ENCODE measurements at places on chromosomes 3 and 15.

DNA sequence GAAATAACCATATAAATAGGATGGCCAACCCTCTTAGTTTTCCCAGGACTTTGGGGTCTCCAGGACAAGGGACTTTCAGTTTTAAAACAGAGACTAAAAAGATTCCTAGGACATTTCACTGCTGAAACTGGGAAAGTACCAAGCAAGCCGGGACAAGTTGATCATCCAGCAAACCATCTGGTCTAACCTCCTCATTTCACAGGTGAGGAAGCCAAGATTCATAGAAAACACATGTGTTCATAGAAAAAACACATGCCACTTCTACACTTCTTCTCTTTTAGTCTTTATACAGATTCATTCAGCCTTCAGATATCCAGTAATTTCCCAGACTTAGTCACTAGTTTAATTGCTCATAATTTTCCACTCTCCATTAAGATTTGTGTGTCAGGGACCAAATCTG is 165.6 kb upstream of the CCDC54 start:
- no peak for DNase-seq

DNA sequence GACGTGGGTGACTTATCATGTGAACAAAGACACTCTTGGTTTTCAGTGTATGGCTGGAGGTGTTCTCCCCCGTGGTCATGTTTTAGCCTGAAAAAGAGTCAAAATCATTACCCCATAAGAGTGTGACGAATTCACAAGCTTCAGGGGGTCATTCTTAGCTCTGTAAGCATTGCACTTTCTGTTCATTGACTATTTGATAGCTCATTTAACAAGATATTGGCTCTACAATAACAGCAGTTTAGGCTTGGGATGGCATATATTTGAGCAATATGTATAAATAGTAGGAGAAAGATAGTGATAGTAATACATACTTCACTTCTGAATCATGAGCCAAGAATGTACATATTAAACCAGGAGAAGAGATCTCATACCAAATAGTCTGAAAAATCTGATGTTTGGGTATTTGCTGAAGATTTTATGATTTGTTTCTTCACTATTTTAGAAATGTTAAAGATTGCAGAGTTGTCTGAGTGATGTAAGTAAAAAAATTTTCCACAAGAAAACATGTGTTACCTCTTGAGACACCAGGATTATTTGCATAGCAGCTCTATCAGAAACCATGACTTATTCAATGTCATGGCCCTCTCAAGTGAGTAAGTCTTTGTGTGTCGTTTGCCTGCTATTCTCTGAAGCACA is 996.0 kb downstream of the OTOL1 start:
- DNase-seq: no peak

DNA sequence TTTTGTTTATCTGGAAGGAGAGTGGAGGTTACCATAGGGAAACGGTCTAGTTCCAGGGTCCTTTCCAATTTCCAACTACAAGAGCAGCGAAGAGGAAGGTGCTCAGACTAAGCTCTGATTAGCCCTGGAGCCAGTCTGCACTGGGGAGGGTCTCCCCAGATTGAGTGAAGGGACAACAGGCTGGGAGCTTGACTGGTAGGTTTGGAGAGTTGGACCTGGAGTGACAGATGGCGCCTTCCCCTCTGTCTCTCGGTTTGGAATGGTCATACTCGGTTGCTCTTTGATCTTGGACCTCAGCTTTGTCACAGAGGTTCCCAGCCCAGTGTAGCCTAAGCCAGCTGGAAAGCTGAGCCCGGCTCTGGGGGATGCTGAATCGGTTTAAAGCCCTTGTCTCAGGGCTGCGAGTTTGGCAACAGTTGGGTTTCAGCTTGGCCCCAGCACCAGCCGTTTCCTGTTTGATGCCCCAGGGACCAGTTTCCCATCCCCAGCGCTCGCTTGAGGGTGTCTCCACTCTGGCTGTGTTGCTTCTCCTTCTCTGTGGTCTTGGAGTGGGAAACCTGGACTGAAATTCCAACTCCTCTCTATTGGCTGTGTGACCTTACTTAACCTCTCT is 53.1 kb upstream of the ULK4 start:
- peak; percentile 30 for DNase-seq

GRCh38 chr3:12489368-12489767 is 5.1 kb downstream of the TSEN2 start:
- DNase-seq: no peak

DNA sequence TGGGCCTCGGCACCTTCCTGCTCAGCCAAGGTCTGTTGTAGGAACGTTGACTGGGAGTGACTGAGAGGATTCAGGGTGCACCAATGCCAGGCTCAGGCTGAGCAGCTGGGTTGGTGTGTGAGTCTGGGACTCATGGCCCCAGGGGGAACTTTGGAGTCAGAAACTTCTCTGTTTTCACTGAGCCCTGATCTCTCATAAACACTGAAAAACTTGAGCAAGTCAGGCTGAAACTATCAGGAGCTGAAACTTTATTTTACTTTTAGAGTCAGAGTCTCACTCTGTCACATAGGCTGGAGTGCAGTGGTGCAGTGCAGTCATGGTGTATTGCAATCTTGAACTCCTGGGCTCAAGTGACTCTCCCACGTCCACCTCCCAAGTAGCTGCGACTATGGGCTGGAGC is 3.0 kb downstream of the TRAK1 start:
- no peak for DNase-seq

GRCh38 chr3:189790658-189791057 is 159.5 kb downstream of the TP63 start:
- no peak for DNase-seq

- no peak for DNase-seq
Observed at GRCh38 chr3:87397211-87397610, 120.8 kb upstream of the POU1F1 start.

DNA sequence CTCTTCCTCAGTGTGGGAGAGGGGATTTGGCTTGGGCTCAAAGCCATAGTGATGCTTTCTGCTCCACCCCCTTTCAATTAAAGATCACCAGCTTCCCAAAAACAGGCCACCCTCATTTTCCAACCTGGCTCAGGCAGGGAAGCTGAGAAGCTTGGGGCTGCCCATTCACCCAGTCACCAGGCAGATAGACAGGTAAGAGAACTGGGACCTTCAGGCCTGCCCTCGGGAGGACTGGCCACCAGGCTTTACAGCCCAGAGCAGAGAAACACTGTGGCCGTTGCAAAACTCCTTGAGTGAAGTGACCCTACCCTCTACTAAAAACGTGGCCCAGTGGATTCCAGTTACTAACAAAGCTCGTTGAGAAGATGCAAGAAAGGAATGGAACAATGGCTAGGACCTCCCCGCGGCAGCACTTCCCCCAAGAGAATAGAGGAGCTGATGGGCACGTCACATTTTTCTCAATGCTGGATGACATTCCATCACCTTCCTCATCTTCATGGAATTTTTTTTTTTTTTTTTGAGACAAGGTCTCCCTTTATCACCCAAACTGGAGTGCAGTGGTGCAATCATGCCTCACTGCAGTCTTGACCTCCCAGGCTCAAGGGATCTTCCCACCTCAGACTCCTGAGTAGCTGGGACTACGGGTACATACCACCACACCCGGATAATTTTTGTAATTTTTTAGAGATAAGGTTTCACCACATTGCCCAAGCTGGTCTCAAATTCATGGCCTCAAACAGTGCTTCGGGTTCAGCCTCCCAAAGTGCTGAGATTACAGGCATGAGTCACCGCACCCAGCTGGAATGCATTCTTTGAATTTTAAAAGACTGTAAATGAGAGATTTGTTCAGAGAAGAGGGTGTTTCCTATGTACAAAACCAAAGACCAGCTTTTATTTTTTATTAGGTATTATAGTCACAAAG is 37.9 kb downstream of the LIPC start:
- DNase-seq: no peak

GRCh38 chr3:46214751-46215352 is 6.7 kb upstream of the CCR1 start:
- no peak for DNase-seq

DNA sequence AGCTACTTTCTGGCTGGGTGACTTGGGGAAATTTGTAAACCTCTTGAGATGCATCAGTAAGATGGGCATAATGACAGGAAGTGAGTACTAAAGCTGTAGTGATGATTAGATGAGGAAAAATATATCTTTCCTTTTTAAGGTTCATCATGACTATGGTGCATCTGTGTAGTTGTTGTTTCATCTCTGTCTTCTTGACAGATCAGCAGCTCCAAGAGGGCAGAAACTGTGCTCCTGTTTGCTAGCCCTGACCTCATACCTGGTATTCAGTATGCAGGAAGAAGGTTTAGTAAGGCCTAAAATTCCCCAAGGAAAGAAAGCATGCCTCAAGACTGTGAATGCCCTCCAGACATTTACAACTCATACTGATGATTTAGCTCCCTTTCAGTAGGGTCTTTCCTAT is 82.5 kb upstream of the PSMD6 start:
- DNase-seq: no peak

- no peak for DNase-seq
Observed at GRCh38 chr3:8619548-8619947, 25.1 kb downstream of the SSUH2 start.

DNA sequence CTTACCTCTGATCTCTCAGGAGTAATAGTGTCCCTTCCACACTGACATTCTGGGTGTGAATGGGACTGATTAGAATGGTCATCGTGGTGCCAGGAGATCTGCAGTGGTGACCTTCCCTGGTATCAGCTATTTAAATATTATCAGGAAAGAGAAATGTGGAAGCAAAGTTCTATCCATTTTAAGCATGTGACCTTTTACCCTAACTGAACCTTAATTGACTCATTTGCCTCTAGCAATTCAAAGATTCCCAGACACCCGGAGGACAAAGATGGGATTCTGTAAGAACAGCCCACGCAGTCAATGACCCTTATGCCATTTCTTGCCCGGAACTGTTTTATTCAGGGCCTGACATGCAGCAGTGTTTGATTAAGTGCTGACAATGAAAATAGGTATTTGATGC is 10.3 kb downstream of the LIPC start:
- no peak for DNase-seq

GRCh38 chr3:138493804-138494606 is 59.6 kb downstream of the ESYT3 start:
- no peak for DNase-seq

DNA sequence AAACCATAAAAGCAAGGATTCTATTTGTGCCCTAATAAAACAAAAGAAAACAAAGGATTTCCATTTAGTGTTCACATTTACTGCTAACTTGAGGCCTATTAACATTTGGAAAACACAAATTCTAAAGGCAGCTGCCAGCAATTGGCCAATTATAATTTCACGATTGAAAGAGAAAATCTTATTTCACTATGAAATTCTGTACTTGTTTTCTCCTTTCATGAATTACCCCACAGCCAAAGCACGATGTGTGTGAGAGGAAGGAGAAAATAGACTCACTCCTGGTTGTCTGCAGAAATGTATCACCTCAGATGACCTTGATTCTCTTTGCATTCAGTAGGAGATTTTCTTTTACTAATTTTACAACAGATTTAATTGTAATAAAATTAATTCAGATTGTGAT is 242.8 kb upstream of the GBE1 start:
- DNase-seq: no peak

DNA sequence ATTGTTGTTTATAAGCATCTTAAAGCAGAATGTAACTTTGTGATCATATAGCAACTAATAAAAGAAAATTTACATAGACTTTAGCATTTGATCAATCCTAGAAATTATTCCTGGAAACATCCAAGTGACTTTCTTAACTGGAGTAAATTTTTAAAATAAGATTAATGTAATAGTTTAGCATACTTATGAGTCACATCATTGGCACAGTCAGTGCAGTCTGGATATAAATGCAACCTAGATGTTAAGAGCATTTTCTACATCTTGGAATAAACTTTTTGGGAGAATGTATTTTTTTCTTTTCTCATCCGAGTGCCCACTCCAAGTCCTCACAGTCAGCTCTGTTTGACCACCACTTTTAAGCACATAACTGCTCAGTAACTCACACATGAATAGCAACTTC is 324.6 kb upstream of the PLSCR5 start:
- no peak for DNase-seq

GRCh38 chr3:146589899-146590508 is 15.1 kb downstream of the PLSCR5 start:
- no peak for DNase-seq

GRCh38 chr3:63960048-63960711 is 48.0 kb upstream of the SCAANT1 start:
- DNase-seq: peak; percentile 33

GRCh38 chr3:57587905-57588304 is 9.2 kb downstream of the ARF4 start:
- no peak for DNase-seq

DNA sequence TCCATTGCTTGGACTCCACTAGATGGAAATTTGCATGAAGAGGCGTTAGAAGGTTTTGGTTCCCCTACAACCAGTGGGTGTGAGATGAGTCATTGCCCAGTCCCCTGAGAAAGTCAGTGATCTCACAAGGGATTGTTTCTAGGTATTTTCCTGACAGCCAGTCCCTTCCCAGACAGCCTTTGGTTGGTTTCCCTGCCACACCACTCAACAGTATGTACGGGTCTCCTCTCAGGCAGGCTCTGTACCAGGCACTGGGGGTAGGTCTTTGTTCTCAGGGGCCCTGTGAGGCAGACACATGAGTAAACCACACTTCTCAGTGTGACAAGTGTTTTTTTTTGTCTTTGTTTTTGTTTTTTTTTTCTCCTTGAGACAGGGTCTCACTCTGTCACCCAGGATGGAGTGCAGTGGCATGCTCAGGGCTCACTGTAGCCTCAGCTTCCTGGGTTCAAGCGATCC is 4.0 kb downstream of the LAMP3 start:
- DNase-seq: no peak

GRCh38 chr3:142706321-142707127 is 17.3 kb upstream of the TRPC1 start:
- no peak for DNase-seq

DNA sequence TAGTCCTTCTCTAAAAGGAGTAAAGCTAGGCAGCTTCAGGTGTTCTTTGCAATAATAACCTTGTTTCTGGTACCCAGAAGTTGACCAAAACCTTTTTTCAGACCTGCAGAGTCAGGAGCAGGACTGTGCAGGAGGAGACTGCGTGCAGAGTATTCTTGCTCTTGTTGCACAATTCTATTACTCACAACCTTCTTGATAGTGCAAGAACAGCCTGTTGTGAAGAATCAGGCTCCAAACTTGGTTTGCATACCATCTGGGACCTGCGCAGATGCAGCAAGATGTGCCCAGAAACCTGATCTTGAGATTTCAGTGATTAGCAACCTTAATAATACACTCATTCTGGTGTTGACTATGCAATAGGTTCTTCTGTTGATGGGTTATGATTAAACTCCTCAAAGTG is 111.9 kb downstream of the ATG7 start:
- DNase-seq: no peak

DNA sequence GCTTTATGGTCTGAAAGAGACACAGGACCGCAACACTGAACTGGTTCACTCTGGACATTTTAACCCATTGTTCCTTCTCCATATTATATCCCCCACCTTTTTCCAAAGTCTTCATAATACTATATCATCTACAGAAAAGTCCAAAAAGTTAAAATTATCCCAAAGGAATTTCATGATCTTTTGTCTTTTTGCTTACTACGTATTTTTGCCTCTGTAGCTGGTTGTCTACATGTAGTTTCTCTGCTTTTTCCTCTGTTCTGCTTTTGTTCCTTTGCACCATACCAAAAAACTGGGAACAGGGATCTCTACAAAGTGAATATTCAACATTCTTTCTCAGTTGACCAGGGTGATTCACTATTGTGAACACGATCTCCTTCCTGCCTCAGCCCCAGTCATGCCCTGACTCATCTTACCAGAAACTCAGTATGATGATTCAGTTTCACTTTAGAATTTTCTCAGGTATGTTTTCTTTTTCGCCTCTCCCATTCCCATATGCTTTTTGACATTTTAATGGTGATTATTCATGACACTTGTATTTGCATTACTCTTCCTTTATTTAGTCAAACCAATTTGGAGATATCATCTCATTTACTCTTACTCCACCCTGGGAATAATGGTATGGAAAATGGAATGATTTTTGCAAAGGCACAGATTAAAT is 14.5 kb downstream of the EMC4 start:
- DNase-seq: no peak
